ENCODE measurements at places on chromosomes 6 and 20.

GRCh38 chr20:3929713-3930060 lies 40.5 kb downstream of the PANK2 start:
- DNase-seq = no peak

GRCh38 chr6:132568611-132569010 lies 1.5 kb upstream of the TAAR6 start:
- no peak for DNase-seq

GRCh38 chr6:150016324-150017185 lies 8.8 kb downstream of the RAET1L start:
- DNase-seq = no peak

DNA sequence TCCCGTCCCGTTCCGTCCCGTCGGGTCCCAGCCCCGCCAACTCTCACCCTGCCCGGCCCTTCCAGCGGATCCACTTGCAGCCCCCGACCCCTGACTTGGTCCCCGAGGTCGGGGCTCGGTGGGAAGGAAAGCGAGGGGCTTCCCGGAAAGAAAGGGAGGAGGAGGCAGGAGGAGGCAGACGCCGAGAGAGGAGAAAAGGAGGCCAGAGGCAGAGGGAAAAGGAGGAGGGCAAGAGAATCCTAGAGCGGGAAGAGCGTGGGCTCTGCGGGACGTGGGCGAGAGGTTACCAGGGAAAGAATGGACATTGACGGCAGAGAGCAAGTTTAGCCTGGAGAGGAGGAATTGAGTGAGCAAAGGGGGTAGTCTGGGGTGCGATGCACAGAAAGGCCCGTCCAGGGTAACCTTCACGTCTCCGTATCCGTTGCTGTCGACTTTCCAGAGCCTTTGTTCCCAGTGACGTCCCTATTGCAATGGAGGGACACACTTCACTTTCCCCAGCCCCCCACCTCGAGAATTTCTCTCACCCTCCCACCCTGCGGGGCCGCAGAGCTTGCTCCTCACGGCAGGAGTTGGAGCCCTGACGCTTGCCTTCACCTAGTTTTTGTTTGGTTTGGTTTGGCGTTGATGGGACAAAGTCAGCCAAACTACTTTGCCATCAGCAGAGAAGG lies 477 bp upstream of the MOXD1 start:
- DNase-seq = peak; percentile 31

Measured in H9 (cell line).